ENCODE measurements at places on chromosomes 6 and 20.

- DNase-seq, result no peak
Measured at GRCh38 chr6:153816366-153816765, 222.7 kb upstream of the OPRM1 start.

GRCh38 chr20:46696791-46697279 lies 7.6 kb upstream of the TP53RK start:
- DNase-seq, result no peak

DNA sequence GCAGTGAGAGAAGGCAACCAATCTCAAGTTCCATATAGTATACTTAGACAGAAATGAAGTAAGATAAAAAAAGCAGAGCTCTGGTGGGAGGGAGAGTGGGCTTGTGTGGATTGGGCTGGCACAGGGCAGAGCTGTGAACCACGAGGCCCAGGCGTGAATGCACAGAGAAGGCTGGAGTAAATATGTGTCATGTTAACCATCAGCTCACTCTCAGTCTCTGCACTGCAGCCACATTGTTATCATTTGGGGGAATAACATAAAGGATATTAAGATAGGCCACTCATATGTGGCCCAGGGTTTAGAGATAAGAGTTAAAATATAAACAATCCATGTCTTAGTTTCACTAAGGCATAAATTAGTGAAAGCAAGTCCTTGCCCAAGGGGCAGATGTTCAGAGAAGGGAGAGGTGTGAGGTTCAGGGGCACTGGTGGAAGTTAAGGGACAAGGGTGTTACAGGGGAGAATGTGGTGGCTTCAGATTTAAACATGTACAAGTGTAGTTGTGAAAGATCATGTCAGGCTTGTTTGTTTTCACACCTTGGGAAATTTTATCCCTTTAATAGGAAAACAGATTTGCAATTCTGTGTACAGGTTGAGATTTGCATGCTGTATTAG lies 14.4 kb downstream of the GMPR start:
- DNase-seq, result no peak

GRCh38 chr6:42450477-42451332 lies 1.0 kb downstream of the TRERF1 start:
- DNase-seq, result peak; percentile 46

DNA sequence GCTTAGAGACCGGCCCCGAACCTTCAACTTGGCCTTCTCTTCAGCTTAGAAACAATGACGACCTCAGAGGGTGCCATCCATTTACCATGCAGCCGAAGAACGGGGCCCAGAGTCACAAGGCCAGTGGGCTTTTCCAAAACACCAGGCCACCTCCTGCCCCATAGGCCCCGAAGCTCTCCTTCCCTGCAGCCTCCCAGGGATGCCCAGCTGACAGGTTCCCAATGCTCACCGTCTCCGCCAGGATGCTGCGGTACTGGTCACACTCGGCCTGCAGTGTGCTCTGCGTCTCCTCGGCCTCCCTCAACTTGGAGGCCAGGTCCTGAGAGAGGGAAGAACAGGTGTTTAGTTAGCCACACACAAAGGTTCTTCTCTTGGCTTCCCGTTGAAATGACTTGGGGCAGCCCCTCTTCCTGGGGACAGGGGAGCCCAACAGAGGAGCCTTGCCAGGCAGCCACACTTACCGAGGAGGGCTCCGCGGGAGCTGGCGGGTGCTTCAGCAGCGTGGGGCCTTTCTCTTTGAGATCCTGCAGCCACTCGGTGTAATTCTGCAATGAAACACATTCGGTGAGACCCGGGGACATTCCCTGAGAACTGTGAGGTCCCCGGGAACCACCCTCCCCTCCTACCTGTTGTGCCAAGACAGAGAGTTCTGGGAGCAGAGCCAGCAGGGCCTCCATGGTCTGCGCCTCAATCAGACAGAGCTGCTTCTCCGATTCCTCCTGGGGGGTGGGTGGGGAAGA lies 51.5 kb downstream of the DSTN start:
- DNase-seq, result no peak

DNA sequence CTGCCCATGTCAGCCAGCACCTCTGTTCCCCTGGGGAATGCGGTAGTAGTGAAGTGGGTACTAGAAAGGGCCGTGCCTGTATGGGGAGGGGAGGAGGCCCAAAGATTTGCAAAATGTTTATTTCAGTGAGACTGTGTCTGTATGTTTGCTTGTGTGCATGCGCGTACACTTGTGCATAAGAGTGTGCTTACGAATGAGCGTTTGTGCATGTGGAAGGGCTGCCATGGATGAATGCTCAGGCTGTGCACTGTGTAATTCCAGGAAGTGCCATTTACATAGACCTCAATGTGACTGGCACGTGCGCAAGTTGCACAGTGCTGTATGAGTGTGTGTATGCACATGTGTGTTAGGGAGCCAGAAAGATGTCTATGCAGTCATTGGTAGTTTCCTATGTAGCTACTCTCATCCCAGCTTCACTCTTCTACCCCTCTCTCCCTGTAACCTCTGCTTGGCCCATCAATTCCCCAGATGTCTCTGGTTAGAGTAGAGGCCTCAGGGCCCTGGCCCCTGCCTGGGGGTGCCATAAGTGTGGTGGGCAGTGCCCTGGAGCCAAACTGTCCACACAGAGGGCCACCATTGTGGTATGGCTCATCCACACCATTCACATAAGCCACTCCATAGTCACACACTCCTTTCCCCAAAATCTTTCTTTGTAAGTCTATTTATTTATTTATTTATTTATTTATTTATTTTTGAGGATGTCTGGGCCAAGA lies 26.8 kb upstream of the SLC22A7 start:
- DNase-seq, result no peak

GRCh38 chr6:35259948-35260590 lies 534 bp downstream of the ZNF76 start:
- DNase-seq, result peak; percentile 72

DNA sequence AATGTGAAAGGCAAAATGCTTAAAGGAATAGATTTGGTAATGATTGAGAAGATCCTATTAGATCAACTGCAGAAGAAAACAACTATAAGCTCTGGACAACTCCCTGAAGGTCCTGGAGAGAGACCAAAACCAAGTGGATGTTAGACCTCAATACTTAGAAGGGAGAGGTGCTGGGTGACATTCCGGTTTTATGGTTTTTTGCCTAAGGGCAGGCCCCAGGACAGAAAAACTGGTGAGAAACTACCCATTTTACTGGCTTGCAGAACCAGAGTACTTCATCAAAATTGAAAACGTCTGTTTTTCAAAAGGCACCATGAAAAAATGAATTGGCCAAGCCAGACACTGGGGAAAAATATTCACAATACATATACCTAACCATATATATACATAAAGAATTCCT lies 26.3 kb downstream of the SAMHD1 start:
- DNase-seq, result no peak

- DNase-seq, result no peak
Measured at GRCh38 chr6:52155791-52156576, 30.2 kb upstream of the IL17A start.

- no peak for DNase-seq
Measured at GRCh38 chr6:38632490-38632889, 7.2 kb downstream of the BTBD9 start.

GRCh38 chr6:158569036-158569435 lies 9.1 kb downstream of the TMEM181 start:
- no peak for DNase-seq

DNA sequence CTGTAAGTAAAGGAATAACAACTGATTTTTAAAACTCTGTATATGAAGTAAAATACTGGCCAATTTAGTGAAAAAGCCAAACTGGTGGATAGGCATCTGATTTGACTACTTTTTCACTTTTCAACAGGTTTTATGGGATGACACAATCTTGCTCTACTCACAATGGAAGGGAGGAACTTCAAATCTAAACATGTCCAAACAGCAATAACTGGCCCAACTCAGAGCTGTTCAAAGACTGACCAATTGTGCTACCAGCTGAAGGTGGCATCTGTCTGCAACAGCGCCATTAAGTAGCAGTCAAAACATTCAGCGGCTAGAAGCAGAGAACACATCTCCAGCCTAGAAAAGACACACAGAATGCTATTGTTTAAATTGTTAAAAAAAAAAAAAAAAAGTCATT lies 44.6 kb downstream of the SESN1 start:
- no peak for DNase-seq

DNA sequence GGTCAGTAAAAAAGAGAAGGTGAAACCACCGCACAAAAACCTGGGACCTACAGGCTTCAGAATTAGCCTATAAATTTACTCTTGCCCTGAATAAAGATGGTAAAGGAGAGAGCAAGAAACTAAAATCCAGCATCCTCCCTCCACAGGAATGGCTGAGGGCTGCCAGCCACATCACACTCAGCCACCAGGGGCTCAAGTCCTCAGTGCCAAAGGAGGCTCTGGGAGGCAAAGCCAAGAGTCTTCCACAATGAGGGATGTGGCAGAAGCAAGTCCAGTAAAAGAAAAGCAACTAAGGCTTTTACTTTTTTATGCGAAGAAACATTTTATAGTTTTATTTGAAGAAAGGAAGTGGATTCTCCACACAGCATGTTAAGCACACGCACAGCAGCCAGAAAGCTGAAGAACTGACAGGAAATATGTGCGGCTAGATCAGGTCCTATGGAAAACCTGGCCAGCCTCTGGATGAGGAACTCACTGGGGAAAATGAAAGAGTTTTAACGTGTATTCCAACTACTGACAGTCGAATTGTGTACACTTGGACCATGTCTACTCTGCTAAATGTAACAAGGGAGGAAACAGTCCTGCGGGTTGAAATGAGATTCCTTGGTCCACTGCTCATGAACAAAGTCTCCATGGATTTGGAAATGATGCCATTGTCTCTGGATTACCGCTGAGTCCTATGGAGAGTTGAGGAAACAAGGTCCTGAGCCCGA lies 219.4 kb upstream of the SSTR4 start:
- no peak for DNase-seq

GRCh38 chr20:49112596-49113274 lies 66.6 kb downstream of the CSE1L start:
- no peak for DNase-seq

GRCh38 chr20:41395667-41396664 lies 29.3 kb upstream of the EMILIN3 start:
- DNase-seq, result no peak

- DNase-seq, result no peak
Measured at GRCh38 chr6:164243949-164244348, 829.4 kb downstream of the QKI start.

DNA sequence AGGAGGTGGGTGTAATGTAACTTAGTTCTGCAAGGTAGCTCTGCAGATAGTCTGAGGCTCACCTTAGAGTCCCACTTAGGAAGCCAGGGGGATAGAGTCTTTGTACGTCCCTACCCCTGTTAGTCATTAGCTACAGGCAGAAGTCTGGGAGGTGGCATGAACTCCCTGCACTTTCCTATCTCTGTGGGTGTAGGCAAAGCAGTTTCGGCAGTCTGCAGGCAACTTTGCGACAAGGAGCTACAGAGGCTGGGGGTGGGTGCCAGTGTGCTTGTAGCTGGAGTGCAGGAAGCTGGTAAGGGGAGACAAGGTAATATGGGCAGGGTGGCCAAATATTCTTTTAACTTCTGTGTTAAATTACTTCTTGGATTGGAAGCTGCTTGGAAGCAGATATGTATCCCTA lies 45.7 kb downstream of the NKAIN2 start:
- DNase-seq, result no peak

DNA sequence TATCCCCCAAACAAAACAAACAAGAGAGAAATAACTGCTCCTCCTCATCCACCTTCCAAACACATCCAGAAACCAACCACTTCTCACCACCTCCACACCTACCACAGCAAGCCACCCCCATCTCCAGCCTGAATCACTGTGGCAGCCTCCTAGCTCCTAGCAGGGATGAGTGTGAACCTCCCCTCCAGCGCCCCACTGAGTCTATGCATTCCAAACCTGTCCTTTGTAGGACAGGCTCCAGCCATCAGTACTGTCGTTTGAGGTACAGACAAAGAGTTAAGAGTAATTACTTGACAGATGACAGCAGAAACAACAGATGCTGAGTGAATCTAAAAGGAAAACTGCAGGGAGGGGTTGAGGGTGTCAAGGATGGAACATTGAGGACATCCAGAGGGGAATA lies 2.4 kb downstream of the METTL24 start:
- no peak for DNase-seq

- no peak for DNase-seq
Measured at GRCh38 chr20:17304774-17305173, 77.9 kb downstream of the PCSK2 start.

DNA sequence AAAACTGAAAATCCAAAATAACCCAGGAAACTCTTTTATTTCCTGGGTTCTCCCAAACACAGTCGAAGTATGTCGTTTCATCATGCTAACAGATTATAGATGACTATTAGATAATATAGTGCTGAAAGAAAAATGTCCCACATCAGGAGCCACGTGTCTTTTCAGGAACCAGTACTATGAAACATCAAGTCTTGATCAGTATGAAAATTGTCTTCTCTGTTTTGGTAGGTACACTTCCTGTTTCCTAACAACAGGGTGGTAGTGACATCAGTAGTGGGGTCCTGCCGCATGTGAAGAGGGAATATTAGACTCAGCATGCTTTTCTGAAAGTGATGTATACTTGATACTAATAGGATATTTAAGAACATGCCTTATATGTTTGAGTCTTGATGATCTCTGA lies 136.7 kb downstream of the HIVEP1 start:
- no peak for DNase-seq

- DNase-seq, result no peak
Measured at GRCh38 chr6:128310451-128310850, 209.9 kb downstream of the PTPRK start.

GRCh38 chr6:154356690-154357089 lies at the start of gene IPCEF1:
Gene IPCEF1, minus strand, starts transcription at chr6:154356803. Its CDS starts 90,856 bp downstream, at chr6:154265947.
- no peak for DNase-seq

DNA sequence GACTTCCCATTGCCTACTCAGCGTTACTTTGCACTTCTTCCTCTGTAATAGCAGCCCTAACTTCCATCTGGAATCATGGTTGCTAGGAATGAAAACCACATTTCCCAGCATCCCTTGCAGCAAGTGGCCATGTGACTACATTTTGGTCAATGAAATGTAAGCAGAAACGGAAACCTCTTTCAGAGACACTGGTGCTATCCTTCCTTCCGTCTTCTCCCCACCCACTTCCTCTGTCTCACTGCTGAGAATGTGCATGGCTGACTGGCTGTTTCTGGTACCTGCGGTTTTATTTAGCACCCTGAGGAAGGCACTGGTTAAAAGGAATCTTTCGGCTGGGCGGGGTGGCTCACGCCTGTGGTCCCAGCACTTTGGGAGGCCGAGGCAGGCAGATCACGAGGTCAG lies 107.4 kb downstream of the SCML4 start:
- DNase-seq, result peak; percentile 75

DNA sequence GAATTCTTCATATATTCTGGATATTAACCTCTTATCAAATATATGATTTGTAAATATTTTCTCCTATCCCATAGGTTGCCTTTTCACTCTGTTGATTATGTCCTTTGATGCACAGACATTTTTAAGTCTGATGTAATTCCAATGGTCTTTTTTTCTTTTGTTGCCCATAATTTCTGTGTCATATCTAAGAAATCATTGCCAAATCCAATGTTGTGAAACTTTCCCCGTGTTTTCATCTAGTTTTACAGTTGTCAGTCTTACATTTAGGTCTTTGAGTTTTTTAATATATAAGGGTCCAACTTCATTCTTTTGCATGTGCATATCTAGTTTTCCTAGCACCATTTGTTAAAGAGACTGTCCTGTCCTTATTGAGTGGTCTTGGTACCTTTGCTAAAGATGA lies 111.5 kb downstream of the SESN1 start:
- DNase-seq, result no peak

GRCh38 chr6:83463886-83464285 lies 33.0 kb upstream of the ME1 start:
- no peak for DNase-seq

GRCh38 chr20:50295762-50296449 lies 105.3 kb downstream of the CEBPB start:
- DNase-seq, result no peak
